ENCODE measurements at places on chromosomes 6 and 20.

GRCh38 chr6:142845143-142845571 is 99.8 kb downstream of the HIVEP2 start:
- no peak for DNase-seq

GRCh38 chr20:3461211-3461771 is 9.5 kb upstream of the ATRN start:
- no peak for DNase-seq

- DNase-seq: no peak
Observed at GRCh38 chr6:66189915-66190314, 482.9 kb upstream of the EYS start.

DNA sequence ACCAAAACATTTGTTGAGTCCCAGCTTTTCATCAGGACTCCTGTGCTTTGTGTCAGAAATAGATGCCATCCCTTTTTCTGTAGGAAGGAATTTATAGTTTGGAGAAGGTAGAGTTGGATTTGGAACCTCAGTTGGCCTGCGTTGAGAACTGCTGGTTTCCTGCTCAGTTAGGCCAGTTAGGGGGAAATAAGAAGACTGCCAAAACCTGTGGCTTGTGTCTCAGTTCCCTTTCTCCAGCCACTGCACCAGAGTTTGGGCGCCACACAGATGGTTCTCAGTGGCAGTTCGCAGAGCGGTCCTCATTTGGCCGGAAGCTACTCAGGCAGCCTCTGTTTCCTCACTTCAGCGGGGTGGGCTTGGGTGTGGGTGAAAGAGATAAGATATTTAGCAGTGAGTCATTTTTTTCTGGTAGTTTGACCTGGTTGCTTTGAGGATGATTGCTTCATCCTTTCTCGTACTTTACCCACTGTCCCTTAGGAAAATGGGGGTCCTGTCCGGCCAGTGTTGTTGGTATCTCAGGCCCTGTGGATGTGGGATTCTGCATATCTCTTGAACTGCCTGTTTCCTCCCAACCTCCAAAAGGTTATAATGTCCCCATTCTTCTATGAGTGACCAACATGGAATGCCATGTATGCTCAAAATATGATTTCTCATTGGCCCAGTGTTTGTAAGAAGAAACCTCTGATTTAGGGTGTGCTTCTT is 53.7 kb downstream of the JARID2 start:
- peak; percentile 67 for DNase-seq

- no peak for DNase-seq
Observed at GRCh38 chr20:32387252-32387651, 29.1 kb downstream of the ASXL1 start.

DNA sequence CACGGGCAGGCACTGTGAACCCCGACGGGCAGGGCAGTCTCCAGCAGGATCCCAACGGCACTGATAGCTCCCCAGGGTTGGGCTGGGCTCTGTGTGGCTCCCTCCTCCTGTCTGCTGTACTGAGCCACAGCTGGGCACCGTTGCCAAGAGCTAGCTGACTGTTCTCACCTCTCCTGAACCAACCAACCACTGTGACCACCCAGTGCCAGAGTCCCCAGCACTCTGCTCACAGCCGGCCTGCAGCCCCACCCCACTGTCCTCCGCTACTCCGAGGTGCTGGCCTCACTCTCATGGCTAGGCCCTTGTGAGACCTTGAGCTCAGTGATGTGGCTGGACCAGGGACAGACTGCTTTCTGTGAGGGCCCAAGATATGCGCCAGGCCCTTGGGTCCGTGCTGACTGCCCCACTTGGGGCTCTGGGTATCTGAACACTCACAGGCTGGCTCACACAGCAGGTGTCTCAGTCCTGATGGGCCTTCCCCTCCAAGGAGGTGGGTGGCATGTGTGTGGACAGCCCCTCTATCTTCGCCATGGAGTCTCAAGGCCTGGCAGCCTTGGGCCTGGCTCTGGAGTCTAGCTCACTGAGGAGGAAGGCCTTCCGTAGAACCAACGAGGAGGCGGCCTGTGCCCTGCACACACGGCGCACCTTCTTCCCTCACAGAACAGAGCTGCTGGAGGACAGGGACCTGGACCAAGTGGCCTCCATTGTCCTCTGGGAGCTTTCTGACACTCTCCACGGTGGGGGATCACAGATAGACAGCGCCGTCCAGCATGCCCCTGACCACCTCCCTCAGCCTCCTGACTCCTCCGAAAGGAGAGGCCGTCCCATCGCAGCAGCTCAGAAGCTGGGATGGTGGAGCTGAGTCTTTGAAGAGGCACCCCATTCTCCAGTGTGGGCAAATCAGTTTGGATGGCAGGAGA is 53.5 kb downstream of the TCP11 start:
- no peak for DNase-seq

DNA sequence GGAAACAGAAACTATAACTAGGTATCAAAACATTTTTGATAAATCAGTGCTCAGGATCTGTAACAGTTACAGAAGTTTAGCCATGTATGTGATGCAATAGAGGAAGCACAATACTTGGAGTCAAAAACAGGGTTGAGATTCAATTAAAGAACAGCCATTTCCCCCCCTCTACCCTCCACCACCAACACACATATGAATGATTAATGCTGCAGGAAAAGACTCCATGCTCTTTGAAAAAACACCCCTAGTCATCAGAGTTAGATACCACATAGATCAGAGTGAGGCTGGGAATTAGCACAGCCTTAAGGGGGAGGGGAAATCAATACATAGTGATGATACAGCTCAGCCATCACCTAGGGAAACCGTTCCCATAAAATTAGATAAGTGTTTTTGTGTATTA is 108.9 kb upstream of the EMILIN3 start:
- no peak for DNase-seq

DNA sequence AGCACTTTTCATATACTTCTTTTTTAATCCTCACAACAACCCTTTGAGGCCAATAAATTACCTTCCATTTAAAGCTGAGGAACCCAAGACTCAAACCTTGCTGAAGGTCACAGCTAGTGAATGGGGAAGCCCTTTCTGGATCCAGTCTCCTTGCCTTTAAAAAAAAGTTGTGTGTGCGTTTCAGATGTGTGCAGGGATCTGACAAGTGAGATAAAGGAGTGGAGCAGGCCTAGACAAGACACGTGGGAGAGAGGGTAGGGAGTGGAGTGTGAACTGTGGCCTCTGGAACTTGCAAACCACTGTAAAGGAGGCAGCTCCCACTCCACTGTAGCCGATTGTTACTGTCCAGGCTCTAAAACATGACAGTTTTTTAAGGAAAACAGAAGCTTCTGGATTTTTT is 1.9 kb downstream of the KLHL32 start:
- no peak for DNase-seq

DNA sequence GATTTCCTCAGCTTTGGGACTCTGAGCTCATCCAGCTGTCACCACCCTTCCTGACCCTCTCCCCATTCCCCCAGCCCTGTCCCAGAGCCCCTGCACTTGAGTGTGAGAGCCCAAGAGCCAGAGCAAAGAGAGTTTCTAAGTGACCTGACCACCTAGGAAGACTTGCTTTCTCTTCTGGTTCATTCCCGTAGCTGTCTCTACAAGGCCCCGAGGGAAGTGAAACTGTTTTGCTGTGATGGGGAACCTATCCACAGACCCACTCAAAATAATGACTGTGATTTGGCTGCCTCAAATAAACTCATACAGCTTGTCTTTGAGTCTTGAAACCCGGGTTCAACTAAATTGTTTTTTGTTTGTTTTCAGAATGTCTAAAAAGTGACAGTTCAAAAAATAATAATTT is 74.6 kb upstream of the XRN2 start:
- peak; percentile 36 for DNase-seq
